ENCODE measurements at places on chromosomes 4 and X.
A peak's percentile ranks its signal among the peaks of the same experiment; 100 is the strongest.

DNA sequence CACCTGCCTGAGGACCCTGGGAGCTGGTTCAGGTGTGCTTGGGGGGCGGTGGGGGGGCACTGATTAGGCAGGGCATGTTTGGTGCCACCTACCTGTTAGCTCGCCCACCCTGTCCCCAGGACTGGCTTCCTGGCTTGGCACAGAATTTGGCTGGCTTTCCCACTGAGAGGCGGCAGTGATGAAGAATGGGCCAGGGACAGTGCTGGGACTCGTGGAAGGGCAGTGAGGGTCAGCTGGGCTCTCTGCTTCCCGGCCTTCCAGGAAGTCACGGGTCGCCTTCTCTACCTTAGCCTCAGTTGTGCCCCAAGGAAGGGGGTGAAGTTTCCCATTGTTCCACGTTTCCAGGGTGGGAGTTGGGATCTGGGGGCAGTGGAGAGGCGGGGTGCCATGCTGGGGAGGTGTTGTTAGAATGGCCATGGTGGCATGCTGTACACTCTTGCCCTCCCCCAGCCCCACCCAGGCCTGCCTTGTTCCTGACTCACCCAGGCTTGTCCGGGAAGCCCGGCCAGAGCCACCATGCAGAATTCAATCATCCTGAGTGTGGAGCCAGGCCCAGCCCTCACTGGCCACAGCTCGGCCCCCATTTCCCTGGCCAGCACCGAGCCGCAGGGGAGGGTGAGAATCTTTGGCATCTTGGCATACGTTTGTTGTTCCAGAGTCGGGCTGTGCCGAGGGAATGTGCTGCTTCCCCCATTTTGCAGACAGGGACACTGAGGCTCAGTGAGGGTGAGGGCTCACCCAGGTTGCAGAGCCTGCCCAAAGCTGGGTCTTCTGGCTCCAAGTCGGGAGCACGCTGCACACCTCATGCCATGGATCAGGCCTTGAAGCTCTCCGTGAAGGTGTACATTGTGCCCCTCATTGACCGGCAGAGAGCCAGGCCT is 21.9 kb upstream of the GPR78 start:
- no peak for DNase-seq

- DNase-seq, result no peak
Measured at GRCh38 chr4:42716996-42717395, 60.1 kb upstream of the ATP8A1 start.

GRCh38 chrX:16882169-16882568 is 12.0 kb upstream of the RBBP7 start:
- no peak for DNase-seq

- no peak for DNase-seq
Measured at GRCh38 chrX:18151649-18152048, 69.0 kb downstream of the BEND2 start.

GRCh38 chr4:2825740-2826139 is 17.9 kb upstream of the ADD1 start:
- no peak for DNase-seq

- no peak for DNase-seq
Measured at GRCh38 chr4:14289708-14290107, 662.2 kb upstream of the BOD1L1 start.

- DNase-seq, result peak; percentile 73
Measured at GRCh38 chrX:46912098-46912602, at the start of gene JADE3. JADE3 (plus strand) TSS chrX:46912421; CDS start chrX:46984895, 72,474 bp downstream.
